Activated CD8-positive, alpha-beta memory T cell treated with anti-CD3 and anti-CD28 coated beads, Interleukin-2, amount 10 ng/mL, durations not matched to agents 7 days and 5 days (primary cell): ENCODE measurements at places on chromosomes 12 and 14. TPM values are rescaled to one million over a fixed set of nuclear protein-coding genes. Genes with fewer than 3 reads are reported as not detected.

SIX6 gene
- not detected for total RNA-seq

- no peak overlapping the region for H3K4me3 ChIP-seq
- no peaks in the 10 kb centered on the region for H3K27me3 ChIP-seq
- peaks cover 70% of the 10 kb centered on the region for H3K4me1 ChIP-seq
- peaks cover 30% of the 10 kb centered on the region for H3K36me3 ChIP-seq
- DNase-seq: no peak
- H3K27ac ChIP-seq: peak overlapping the region; percentile 28
Measured at GRCh38 chr14:92556255-92556741, 42.7 kb downstream of the RIN3 start.

- H3K4me1 ChIP-seq: peaks cover 69% of the 10 kb centered on the region
- no peak overlapping the region for H3K27ac ChIP-seq
- DNase-seq: no peak
- H3K27me3 ChIP-seq: no peaks in the 10 kb centered on the region
- peaks cover 2% of the 10 kb centered on the region for H3K36me3 ChIP-seq
Measured at GRCh38 chr14:64720131-64720576, 15.9 kb downstream of the PLEKHG3 start.

STYK1 gene
- 16.1 TPM for total RNA-seq

- DNase-seq: no peak
- H3K36me3 ChIP-seq: no peaks in the 10 kb centered on the region
- no peaks in the 10 kb centered on the region for H3K27me3 ChIP-seq
- H3K4me1 ChIP-seq: no peaks in the 10 kb centered on the region
- no peak overlapping the region for H3K4me3 ChIP-seq
- H3K27ac ChIP-seq: no peak overlapping the region
Measured at GRCh38 chr12:129672110-129672509, 231.7 kb downstream of the TMEM132D start.

DNA sequence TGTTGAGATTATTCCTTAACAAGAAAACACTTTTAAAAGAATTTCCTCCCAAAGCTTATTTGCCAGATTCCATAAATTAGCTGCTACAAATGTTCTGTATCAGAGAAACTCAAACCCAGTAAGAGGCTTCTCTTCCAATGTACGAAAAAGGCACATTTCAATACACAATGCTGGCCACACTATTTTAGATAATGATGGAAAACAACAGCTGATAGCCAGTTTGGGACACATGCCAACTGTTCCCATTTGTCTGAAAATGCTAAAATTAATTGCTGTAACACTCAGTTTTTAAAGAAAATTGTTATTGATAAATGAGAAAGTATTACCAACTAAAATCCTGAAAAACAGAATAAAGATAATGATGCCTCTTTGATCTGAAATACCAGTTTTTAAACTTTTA is 4.4 kb downstream of the CFL2 start:
- no peak overlapping the region for H3K4me3 ChIP-seq
- H3K36me3 ChIP-seq: peaks cover 9% of the 10 kb centered on the region
- H3K27ac ChIP-seq: no peak overlapping the region

- no peak for DNase-seq
- H3K27me3 ChIP-seq: peaks cover 16% of the 10 kb centered on the region
- H3K4me1 ChIP-seq: no peaks in the 10 kb centered on the region
- no peak overlapping the region for H3K4me3 ChIP-seq
- no peak overlapping the region for H3K27ac ChIP-seq
Measured at GRCh38 chr14:90475298-90475697, 78.5 kb downstream of the CALM1 start.

DNA sequence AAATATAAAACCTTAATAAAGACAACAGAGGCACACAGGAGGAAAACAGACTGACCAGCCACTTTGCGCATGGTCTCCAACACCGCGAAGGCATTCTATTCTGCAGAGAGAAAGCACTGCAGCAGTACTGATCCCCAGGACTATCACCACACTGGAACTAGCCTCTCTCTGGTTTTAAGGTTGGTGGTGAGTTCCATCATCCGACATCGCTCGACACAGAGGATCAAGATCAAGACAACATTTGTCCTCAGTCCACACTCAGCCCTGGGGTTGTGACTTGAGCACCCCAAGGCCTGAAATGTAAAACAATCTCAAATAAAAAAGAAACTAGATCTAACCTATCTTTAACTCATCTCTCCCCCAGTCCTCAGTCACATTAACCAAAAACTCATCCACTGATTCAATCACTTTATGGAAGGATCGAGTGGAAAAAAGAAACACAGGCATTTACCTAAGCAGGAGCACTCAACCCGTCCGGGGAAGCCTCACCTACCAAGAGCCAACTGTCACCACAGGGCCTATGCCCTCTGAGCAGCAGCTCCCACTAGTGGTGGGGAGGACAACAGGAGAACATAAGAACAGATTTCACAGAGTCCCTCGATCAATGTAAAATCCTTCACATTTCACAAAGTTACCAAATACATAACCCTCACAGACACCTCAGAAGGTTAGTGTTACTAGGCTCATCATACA is 17.7 kb downstream of the STXBP6 start:
- no peaks in the 10 kb centered on the region for H3K36me3 ChIP-seq
- DNase-seq: no peak

DNA sequence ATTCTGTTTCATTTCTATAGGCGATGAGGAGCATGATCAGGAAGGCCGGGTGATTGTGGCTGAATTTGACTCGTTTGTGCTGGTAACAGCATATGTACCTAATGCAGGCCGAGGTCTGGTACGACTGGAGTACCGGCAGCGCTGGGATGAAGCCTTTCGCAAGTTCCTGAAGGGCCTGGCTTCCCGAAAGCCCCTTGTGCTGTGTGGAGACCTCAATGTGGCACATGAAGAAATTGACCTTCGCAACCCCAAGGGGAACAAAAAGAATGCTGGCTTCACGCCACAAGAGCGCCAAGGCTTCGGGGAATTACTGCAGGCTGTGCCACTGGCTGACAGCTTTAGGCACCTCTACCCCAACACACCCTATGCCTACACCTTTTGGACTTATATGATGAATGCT is 1.9 kb downstream of the APEX1 start:
- no peaks in the 10 kb centered on the region for H3K27me3 ChIP-seq
- peaks cover 41% of the 10 kb centered on the region for H3K4me1 ChIP-seq

DNA sequence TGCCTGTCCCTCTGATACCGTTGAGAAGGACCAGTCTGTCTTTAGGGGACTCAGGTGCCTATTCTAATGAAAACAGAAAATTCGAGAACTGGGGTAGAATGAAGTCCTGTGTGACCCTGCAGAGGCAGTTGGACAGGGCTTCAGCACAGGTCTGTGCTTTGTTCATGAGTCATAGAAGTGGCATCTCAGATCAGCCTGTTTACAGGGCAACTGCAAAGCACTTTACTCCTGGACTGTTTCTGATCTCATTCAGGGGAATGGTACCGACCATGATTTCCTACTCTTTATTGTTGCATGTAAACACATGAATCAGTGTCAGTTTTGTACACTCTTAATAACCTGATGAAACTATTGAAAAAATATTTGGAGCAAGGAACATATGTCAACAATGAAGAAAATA is 1517.0 kb downstream of the AACS start:
- no peak overlapping the region for H3K27ac ChIP-seq
- H3K4me1 ChIP-seq: no peaks in the 10 kb centered on the region
- peaks cover 2% of the 10 kb centered on the region for H3K36me3 ChIP-seq

FAM222A gene
- 0.70 TPM for total RNA-seq

DNA sequence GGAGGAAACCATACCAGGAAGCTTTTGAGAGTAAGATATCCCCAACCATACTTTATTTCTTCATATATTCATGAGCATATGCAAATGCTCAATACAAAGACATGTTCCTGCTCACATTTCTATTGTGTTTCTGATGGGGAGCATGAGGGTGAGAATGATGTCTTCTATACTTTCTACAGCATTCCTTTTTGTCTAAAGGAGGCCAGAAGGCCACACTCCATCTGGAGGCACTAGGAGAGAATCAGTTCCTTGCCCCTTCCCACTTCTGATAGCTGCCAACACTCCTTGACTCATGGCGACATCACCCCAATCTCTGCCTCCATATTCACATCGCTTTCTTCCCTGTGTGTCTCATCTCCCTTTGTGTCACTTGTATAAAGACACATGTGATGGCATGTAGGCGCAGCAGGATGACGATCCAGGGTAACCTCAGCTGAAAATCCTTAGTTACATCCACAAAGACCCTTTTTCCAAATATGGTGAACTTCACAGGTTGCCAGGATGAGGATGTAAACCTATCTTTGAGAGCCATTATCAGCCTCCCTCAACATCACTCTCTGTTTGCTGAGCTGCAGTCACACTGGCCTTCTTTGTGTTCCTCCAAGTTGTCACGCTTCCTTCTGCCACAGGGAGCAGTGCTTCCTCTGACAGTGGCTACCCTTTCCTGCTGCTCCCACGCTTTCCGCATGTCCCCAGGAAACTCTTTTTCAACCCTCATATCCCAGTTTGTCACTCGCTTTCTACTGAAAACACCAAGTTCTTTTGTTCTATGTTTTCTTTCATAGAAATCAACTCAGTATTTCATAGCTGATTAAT is 96.9 kb downstream of the STXBP6 start:
- no peaks in the 10 kb centered on the region for H3K4me1 ChIP-seq
- DNase-seq: no peak
- no peak overlapping the region for H3K4me3 ChIP-seq
- no peaks in the 10 kb centered on the region for H3K27me3 ChIP-seq
- no peak overlapping the region for H3K27ac ChIP-seq
- H3K36me3 ChIP-seq: no peaks in the 10 kb centered on the region

DNA sequence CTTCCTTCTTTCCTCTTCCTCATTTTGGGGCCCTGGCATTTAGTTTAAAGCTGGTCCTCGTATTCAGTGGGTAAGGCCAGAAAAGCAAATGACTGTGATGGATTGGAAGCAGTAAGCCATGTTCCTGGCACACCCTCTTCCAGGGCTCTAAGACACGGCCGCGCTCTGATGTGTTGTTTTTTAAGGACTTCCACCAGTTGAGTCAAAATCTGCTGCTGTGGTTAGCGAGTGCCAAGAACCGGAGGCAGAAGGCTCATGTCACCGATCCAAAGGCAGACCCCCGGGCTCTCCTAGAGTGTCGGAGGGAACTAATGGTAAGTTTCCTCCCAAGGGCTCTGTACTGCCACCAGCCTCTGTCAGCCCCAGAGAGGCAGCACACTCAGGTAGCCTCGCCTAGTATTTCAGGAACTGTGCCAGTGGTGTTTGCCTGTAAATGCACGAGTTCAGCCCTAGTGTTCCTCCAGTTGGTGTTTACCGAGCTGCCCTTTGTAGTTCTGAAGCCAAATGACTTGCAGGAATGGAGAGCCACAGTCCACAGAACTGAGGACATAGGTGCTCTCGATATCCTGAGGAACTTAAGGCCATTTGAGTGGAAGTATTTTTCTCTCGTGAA is 72.7 kb downstream of the ESR2 start:
- no peak overlapping the region for H3K27ac ChIP-seq
- no peak overlapping the region for H3K4me3 ChIP-seq
- peaks cover 5% of the 10 kb centered on the region for H3K4me1 ChIP-seq
- no peaks in the 10 kb centered on the region for H3K27me3 ChIP-seq
- no peak for DNase-seq

GRCh38 chr12:49232940-49233841 is 31.7 kb upstream of the TUBA1C start:
- peaks cover 6% of the 10 kb centered on the region for H3K27me3 ChIP-seq
- no peaks in the 10 kb centered on the region for H3K36me3 ChIP-seq
- no peak overlapping the region for H3K4me3 ChIP-seq
- no peak for DNase-seq

DNA sequence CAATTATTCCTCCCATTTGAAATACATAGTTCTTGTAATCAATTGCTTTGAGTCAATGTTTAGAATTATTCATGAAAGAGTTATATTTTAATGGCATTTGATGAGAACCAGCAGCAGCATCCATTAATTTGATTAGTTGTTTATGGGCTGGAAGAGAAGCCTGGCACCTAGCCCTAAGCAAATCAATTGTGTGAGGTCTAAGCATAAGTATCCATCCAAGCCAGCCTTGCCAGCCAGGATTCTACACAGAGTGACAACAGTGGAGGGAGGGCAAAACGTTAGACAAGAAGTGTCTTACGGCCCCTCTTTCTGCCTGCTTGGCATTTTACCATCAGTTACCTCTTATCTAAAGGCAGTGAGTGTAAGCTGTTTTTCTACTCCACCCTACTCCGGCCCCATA is 478.5 kb downstream of the NELL2 start:
- H3K27ac ChIP-seq: no peak overlapping the region
- no peak overlapping the region for H3K4me3 ChIP-seq
- no peaks in the 10 kb centered on the region for H3K27me3 ChIP-seq

- H3K27me3 ChIP-seq: peaks cover 43% of the 10 kb centered on the region
- H3K27ac ChIP-seq: no peak overlapping the region
- no peaks in the 10 kb centered on the region for H3K4me1 ChIP-seq
- no peak overlapping the region for H3K4me3 ChIP-seq
- no peak for DNase-seq
- H3K36me3 ChIP-seq: no peaks in the 10 kb centered on the region
Measured at GRCh38 chr14:67441256-67441655, 29.3 kb upstream of the PLEK2 start.

PLEKHD1 gene
- total RNA-seq: 0.12 TPM

TAS2R20 gene
- 1.5 TPM for total RNA-seq

GRCh38 chr12:103877934-103878510 is 37.0 kb upstream of the NT5DC3 start:
- no peak overlapping the region for H3K27ac ChIP-seq
- H3K4me3 ChIP-seq: no peak overlapping the region
- DNase-seq: peak; percentile 68
- H3K36me3 ChIP-seq: no peaks in the 10 kb centered on the region
- no peaks in the 10 kb centered on the region for H3K27me3 ChIP-seq

GRCh38 chr12:105848286-105848685 is 290.5 kb downstream of the NUAK1 start:
- H3K27ac ChIP-seq: no peak overlapping the region
- no peaks in the 10 kb centered on the region for H3K4me1 ChIP-seq
- no peak overlapping the region for H3K4me3 ChIP-seq
- no peak for DNase-seq
- H3K27me3 ChIP-seq: peaks cover 3% of the 10 kb centered on the region

TCP11L2 gene
- 6.8 TPM for total RNA-seq

DNA sequence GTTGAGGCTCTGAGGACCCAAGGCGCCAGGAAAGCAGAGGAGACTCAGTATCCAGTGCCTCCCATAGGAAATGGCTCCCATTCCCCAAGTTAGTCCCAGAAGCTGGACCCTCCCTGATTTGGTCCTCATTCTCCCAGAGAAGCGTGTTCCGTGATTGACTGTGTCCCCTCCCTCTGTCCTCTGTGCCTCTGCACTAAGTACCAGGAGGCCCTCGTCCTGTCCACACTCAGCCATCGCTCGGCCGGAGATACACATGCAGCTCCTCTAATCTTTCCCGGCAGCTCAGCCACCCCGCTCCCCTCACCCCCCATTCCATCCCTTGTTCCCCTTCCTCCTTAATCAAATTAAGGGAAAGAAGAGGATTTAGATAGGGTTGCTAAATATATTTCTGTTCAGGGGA is 28.3 kb upstream of the ATP2A2 start:
- H3K36me3 ChIP-seq: no peaks in the 10 kb centered on the region
- no peaks in the 10 kb centered on the region for H3K4me1 ChIP-seq
- no peak overlapping the region for H3K4me3 ChIP-seq
- no peak for DNase-seq
- H3K27me3 ChIP-seq: no peaks in the 10 kb centered on the region
